ENCODE measurements at places on chromosomes 6 and 20.

- DNase-seq = no peak
Measured at GRCh38 chr20:64196309-64196708, 32.1 kb downstream of the MYT1 start.

DNA sequence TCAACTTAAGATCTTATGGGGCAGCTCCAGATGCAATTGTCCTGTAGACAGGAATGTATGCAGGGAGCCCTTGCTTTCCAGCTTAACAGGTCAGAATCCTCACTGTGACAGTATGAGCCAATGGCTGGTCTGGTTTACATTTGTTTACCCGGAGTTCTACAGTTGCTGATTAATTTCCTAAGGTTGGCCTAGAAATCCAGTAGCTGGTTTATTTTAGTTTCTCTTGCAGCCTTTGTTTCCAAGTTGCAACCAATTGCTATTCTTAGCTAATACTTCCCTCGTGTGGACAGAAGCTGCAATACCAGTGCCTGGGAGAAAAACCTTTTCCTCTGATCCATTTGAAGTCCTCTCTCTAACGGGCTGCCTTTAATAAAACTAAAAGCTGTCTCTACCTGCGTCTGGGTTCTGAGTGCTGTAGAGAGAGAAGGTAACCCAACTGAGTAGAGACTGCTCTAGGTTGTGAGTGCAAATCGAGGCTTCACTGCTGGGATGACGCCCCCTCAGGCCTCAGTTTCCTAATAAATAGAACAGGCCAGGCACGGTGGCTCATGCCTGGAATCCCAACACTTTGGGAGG lies 45.9 kb downstream of the ZNF217 start:
- no peak for DNase-seq

DNA sequence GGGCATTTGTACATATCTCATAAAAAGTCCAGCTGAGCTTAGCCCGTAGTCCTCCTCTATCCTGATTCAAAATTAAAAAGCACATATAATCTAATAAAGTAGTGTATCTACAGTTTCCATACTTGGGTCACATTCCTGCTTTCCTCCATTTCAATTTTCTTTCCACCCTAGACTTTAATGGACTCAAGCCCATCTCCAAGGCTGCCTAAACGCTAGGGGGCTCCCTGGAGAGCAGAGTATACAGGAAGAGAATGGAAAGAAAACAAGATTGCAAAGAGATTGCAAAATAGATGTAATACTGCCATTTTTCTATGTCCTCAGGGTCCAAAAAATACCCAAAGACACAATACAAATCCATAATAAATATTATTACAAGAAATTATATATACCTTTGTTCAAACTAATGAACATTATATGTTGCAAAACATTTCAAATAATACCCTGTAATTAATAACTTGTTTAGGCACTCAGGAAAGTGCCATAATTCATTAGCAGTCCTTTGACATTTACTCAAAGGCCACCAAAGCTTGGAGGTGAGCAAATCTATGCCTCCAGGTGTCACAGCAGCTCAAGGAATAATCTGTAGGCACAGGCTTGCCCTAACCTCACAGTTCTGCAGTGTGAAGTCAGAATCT lies 2.4 kb upstream of the MCM3 start:
- no peak for DNase-seq

- no peak for DNase-seq
Measured at GRCh38 chr6:107731422-107732319, 92.4 kb downstream of the SCML4 start.

GRCh38 chr20:40676491-40677269 lies 12.4 kb downstream of the MAFB start:
- no peak for DNase-seq

DNA sequence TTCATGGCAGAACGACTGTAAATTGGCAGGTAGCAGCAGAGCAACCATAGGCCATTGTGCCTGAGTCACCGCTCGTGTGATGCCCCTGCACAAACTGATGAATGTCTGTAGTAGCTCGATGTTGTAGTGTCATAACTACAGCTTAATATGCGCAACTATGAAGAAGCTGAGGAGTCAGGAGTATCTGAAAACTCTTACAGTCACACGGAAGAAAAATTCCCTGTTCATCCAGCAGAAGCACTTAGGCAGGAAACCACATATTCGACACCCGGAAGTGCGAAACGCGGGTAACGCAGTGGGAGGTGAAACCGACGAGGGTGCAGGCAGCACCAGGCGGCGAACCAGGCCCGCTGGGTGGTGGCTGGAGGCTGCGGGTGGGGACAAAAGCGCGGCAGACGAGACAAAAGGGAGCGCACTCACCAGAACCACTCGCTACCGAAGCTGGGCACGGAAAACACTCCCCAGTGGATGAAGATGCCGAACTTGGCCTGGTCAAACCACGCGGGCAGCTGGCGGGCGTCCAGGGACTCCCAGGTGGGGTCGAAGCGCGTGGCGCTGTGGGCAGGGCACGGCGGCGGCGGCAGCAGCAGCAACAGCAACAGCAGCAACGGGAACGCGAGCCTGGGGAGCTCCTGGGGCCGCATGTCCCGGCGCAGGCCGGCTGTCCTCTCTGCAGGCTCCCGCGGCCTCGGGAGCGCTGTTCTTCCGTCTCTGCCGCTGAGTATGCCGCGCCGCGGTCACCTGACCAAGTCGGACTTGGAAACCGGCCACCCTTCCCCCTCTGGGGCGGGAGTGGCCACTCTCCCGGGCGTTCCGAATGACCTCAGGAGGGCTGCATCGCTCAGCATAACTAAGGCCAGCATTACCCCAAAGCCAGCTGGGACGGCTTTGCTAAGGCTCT lies at the start of gene FUCA2:
Gene FUCA2 (minus strand): TSS at position 730 of the 901 bp plus-strand sequence. CDS start 86 bp downstream, at position 644.
- peak; percentile 61 for DNase-seq

- no peak for DNase-seq
Measured at GRCh38 chr6:154361476-154361875, 4.9 kb upstream of the IPCEF1 start.

- no peak for DNase-seq
Measured at GRCh38 chr6:111487661-111488060, 4.6 kb upstream of the REV3L start.

GRCh38 chr6:49664817-49665216 lies 28.2 kb upstream of the RHAG start:
- DNase-seq = no peak

- DNase-seq = no peak
Measured at GRCh38 chr20:57440678-57441509, 49.7 kb downstream of the RBM38 start.

- DNase-seq = no peak
Measured at GRCh38 chr6:141963543-141964295, 169.0 kb upstream of the GJE1 start.

- DNase-seq = no peak
Measured at GRCh38 chr6:39339096-39339867, 16.8 kb upstream of the KCNK16 start.

- no peak for DNase-seq
Measured at GRCh38 chr6:2622671-2623070, 128.1 kb downstream of the MYLK4 start.

- no peak for DNase-seq
Measured at GRCh38 chr6:161225681-161226008, 48.2 kb downstream of the AGPAT4 start.

GRCh38 chr6:142714951-142715785 lies 229.8 kb downstream of the HIVEP2 start:
- DNase-seq = no peak

- DNase-seq = no peak
Measured at GRCh38 chr20:32527447-32528055, 57.6 kb downstream of the NOL4L start.

- no peak for DNase-seq
Measured at GRCh38 chr6:107418118-107418517, 41.2 kb downstream of the PDSS2 start.

DNA sequence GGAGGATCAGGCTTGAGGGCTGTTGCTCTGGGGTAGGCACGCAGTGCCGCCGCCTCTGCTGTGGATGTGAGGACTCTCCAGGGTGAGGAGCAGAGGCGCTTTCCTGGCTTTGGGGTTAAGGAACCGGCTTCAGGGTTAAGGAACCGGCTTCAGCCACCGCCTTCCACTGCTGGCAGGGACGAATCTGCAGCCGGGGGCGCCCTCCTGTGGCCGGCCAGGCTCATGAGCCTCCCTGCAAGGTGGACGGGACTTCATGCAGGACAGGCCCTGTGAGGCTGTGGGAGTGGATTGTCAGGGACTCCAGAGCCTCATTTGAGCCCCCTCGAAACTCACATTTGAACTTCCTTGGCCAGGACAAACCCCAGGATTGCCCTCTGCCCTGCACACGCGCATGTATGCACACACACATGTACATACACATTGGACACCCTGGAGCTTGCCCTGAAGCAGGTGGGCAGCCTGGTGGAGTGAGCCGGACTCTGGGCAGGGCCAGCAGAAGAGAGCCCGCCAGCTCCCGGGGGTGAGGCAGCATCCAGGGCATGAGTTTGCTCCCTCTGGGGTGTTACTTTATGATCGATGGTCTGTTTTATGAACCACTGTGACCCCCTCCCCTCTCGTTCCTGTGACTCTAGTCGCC lies 146.9 kb downstream of the PHACTR3 start:
- peak; percentile 11 for DNase-seq

DNA sequence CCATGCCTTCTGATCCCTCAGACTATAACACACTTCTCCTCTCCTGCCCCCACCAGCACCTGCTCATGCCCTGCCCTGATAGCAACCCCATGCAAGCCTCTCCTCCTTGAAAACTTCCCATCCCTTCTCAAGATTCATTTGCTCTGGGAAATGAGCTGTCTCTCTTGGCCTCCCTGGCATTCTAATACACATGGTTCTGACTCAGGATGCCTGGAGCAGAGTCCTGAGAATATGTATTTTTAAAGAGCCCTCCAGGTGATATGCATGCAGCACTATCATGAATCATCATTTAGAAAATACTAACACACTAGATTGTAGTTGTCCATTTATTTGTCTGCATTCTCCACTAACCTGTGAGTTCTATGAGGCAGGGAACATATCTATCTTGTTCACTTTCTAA lies 26.6 kb downstream of the HDGFL1 start:
- no peak for DNase-seq

GRCh38 chr6:107116328-107116892 lies 1.1 kb upstream of the BEND3 start:
- no peak for DNase-seq

DNA sequence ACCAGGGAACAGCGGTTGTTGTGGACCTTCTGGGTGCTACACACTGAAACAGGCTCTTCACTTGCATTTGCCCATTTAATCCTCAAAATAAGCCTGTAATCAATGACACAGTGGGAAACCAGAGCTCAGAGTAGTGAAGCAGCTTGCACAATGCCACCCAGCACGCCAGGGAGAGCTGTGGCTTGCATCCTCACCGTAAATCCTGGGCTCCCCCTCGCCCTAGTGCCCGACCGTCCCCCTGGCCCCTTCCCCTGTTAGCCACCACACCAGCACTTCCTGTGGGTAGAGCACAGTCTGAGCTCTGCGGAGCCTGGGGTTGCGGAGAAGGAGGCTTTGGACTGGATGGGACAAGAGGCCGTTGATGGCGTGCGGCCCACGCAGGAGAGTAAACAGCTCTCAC lies 14.5 kb downstream of the VSTM2L start:
- no peak for DNase-seq

GRCh38 chr20:9136114-9136513 lies 67.2 kb downstream of the PLCB4 start:
- peak; percentile 97 for DNase-seq

- no peak for DNase-seq
Measured at GRCh38 chr6:43171707-43172103, 636 bp downstream of the SRF start.
